Activated CD4-positive, alpha-beta T cell treated with anti-CD3 and anti-CD28 coated beads, Interleukin-2, amount 50 U/mL, for 16 hours (primary cell): ENCODE measurements at places on chromosomes 5 and 9.

DNA sequence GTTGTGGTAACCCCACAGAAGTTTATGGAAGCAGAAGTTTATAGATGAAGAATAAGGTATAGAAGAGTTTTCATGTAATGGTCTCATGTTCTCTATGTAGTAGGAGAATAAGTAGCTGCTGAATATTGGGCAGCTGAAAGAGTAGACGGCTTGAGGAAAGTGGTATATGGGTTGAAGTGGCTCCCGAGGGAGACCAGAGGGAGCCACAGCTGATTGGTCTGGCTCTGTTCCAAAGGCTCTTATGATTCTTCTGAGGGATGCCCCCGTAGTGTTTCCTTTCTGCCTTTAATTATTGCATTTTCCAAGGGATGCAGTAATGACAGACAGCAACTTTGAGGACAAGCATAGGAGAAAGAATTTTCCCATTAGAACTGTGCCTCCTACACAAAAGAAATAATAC lies 30.1 kb upstream of the TENT2 start:
- DNase-seq, result no peak

DNA sequence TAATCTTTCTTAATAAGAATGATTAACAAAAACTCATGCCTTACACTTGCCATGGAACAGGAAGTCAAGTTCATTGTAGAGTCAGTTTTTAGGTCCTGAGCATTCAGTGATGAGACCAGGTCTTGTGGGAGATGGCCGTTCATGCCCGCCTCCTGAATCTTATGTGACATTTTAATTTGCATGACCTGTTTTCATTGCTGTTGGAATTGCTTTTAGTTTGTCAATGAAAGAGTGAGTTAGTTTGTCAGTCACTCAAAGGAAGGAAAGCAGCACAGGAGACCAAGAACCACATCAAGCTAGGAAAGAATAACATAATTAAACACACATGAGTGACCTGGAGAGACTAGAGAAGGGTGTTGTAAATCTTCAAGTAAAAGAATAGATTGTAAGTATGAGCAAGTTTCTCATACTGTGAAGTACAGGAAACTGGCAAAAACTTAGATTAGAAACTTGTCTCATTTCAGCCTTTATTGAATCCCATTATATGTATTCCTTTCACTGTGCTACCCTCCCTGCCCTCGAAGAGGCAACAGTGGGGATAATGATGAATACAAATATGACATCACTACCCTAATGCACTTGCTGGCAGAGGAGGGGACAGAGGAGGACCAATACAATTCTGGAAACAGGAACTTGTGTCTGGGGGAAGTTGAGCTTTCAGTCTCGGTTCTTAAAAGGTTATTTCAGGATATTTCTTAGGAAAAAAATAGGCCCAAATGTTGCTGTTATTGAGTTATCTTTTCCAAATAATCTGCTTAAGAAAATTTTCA lies 64.3 kb upstream of the C6 start:
- DNase-seq, result no peak

DNA sequence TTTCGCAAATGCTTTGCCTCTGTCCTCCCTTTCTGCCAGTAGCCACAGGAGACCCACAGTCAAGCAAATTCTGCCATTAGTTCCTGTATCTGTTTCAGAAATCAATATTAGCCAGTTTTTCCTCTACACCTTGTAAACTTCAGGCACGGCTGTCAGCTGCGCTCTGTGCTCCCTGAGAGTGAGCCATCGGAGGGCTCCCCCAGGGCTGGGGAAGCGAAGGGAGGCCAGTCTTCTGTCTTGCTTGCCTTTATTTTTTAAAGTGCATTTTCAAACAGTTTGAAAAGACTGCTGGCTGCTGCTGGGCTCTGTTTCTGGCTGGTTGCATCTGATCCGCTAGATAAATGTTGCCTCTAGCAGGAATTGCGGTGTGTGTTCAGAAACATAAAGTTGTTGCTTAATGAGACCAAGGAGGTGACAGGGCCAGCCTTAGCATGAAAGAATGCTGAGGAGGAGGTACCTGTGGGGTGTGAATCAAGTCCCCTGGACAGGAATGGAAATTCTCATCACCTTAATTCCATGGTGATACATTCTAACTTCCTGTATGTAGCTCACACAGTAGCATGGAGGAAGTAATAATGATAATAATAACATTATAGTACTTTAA lies 421.7 kb upstream of the KIF2A start:
- DNase-seq, result no peak

- no peak for DNase-seq
Observed at GRCh38 chr5:41708604-41708940, 161.7 kb downstream of the OXCT1 start.

GRCh38 chr9:1044643-1045042 lies 5.5 kb upstream of the DMRT2 start:
- no peak for DNase-seq
